NCI-H187 treated with DMSO at 0.1 percent for 48 hours (cell line): ENCODE measurements at places on chromosomes 7 and 10.

- no peak for DNase-seq
These were observed 178.9 kb upstream of the TMEM106B start for GRCh38 chr7:12032146-12032545.

DNA sequence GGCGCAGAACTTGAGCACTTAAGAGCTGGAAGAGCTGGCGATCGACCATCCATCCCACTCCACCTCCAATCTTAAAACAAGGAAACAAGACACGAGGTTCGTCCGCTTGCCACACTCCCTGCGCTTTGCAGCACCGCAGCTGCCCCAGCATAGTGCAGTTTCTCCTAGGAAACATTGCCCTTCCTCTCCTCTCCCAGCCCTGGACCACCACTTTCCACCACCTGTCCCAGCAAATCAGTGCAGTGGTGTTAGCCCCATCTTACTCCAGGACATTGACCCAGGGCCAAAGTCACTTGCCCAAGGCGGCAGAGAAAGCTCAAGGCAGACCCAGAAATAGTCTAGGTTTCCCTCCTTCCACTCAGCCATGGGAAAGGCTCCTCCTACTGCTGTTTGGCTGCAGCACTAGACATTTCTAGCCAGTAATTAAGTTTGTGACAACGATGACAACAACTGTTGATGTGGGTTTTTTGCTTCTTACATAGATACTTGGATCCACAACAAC is 1.5 kb upstream of the PARD3 start:
- no peak for DNase-seq

DNA sequence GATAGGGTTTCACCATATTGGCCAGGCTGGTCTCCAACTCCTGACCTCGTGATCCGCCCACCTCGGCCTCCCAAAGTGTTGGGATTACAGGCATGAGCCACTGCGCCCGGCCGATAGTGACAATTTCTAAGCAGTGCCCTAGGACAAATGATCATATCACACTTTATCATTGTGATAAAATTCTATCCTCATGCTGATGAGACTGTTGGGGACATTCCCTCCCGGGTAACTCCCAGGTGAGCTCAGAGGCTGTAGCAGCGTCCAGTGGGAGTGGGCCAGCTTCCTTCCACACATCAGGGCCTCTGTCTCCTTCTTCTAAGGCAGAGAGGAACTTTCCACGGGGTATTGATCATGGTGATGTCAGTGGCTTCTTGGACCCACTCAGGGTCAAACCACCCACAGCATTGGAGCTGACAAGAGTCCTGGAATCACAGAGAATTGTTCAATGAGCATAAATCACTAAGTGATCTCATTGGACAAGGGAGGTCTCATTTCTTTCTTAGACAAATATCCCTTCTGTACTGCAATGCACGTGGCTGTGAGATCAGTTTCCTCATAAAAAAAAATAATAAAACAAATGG is 256.1 kb downstream of the KLF6 start:
- DNase-seq: no peak

- no peak for DNase-seq
These were observed 148.9 kb upstream of the SMIM30 start for GRCh38 chr7:113267271-113267670.

DNA sequence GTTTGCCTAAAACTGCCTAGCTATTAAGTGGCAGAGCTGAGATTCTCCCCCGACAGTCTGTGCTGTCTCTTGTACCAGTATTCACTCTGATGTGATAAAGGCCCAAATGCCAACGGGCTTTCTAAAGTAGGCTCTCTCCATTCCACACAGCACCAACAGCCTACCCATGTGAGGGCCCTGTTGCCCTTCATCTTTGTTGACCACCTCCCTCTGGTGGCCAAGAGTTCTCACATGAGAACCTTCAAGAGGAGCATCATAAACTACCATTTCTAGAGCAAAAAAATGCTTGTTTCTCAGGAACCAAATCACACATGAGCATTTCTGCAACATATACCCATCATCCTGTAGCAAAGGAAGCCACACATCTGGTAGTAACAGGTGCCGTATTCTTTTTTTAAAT is 185.8 kb downstream of the GRM8 start:
- DNase-seq: no peak
